NCI-H1048 (cell line): ENCODE measurements at places on chromosomes 16 and 17.

DNA sequence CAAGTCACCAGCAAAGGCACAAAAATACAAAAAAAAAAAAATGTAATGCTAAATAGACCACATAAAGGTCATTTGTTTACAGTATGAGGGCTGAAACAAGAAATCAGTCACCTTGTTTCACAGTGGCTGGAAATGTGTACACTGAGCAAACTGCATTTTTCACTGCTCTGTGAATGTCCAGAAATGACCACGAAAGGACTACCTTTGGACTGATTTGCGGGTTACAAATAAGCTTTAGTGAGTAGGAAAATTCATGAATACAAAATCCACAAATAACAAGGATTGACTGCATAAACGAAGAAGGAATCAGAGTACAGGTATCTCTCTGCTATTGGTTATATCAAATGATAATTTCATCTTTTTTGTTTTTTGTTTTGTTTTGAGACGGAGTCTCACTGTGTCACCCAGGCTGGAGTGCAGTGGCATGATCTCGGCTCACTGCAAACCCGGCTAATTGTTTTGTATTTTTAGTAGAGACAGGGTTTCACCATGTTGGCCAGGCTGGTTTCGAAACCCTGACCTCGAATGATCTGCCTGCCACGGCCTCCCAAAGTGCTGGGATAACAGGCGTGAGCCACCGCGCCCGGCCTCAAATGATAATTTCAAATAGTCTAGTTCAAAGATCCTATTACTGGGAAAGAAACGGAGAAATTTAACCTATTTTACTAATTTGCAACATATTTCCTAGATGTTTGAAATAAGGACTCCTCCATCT lies 30.5 kb downstream of the CYTH1 start:
- no peak for DNase-seq

DNA sequence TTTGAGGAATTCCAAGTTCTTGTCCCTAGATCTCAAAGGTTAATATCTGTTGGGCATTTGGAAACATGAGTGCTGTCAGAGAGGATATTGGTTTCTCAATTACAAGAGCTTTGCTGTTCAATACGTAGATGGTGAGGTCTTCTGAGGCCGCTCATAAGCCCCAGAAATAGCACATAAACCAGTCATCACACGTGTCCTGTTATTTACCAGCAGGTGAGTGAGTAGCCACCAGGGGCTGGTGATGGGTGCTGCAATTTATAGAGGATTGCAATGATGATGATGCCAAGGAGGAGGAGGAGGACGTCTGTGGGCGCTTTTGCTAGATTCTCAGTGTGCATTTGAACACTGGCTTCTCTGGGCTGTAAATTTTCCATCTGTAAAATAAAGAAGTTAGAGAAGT lies 89.0 kb downstream of the SALL1 start:
- DNase-seq = no peak

DNA sequence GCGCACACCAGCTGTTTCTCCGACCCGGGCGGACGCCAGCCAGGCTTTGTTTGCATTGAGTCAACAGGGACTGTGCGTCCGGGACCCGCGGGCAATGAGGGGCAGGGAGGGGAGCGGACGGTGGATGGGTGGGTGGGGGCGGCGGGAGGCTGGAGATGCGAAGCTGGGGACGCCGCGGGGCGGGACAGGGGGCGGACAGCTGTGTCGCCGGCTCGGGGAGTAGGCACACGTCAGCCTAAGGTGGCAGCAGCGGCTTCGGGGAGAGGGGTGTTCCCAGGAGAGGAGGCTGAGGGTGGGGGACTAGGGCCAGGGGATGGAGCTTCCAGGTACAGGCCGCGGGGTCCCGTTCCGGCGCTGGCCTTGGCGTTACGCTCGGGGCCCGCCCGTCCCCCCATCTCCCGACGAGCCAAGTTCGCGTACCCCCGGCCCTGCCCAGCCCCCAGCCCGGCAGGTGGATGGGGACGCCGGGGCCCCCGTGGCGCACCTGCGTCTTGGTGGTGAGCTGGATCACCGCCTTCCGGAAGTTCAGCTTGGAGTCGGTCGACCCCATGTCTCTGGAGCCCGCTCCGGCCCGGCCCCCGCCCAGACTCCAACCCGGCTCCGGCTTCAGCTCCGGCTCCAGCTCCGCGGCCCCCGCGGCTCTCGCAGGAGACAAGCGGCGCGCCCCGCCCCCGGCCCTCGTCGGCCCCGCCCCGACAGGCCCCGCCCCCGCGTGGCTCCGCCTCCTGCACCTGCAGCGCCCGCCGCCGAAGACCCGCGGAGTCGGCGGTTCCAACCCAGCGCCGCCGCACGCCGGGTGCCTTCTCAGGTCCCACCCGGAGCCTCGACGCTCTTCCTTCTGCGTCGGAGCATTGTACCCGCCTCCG lies at the start of gene HID1:
HID1 (minus strand) TSS at position 653 of the 866 bp plus-strand sequence; CDS start at position 550, 103 bp downstream.
- DNase-seq = peak; percentile 27

- no peak for DNase-seq
Observed at GRCh38 chr17:39147221-39148185, 3.9 kb downstream of the PLXDC1 start.

DNA sequence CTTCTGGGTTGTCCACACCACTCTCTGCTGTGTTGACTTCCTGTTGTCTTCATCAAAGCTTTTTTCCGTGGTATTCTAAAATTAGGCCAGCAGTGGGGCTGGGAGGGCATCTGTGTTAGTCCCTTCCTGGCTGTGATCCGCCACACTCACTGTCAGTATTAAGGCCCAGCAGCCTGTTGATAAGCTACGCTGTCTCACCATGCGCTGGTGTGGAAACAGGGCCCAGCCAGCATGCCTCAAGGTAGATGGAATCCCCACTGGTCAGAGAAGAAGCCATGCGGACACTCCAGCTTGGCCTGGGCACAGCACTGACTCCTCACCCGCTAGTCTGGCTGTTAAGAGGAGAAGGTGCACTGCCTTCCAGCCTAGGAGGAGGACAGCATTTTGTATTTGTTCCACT lies 11.4 kb downstream of the CDR2L start:
- no peak for DNase-seq

GRCh38 chr17:61299517-61300513 lies 99.8 kb upstream of the TBX2 start:
- no peak for DNase-seq

DNA sequence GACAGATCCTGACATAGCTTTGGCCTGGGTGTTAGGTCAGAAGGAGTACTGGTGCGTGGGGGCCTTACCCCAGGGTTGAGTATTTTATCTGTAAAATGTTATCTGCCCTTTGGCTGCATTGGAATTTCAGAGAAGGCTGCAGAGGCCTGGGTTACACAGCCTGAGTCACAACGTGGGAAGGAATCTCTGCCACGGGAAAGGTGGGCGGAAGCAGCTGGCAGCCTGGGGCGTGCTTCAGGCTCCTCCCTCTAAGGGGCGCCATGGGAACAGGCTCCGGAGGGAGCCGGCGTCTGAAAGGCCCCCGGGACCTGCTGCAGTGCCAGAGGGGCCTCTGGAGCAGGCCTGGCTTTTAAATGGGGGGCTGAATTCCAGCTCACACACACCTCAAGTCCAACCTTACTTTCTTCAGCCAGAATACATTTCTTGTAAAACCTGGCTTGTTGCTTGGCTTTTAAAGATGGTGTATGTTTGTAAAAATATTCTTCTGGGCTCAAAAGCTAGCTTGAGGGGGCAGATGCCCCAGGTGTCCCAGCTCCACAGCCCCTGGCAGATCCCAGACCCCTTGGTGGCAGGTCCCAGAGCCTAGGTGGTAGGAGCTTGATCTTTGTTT lies 142.2 kb downstream of the RAB11FIP4 start:
- no peak for DNase-seq

DNA sequence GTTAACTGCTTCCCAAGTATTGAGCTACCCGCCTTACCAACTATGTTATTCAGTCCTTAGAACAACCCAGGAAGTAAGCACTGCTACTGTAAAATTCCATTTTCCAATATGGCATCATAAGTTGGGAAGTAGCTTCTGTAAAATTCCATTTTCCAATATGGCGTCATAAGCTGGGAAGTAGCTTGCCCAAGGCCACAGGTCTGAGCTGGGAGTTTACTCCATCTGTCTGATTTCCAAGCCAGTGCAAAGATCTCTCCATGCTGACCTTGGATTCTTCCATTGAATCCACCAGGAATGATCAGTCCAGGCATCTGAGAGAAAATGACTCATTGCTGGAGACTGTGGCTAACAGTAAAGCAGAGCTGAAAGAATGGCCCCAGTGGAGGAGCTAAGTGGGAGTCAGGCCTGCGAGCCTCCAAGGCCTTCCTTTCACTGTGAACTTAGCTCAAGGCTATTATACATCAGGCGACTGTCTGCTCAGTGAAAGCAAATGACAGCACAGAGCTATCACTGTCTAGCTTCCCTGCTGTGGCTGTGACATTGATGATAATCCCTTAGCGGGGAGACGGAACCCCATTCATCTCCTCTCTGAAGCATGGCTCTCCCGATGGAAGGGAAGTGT lies 430.4 kb downstream of the HAPSTR1 start:
- DNase-seq = no peak

GRCh38 chr16:11211061-11211976 lies 44.7 kb downstream of the SOCS1 start:
- no peak for DNase-seq

DNA sequence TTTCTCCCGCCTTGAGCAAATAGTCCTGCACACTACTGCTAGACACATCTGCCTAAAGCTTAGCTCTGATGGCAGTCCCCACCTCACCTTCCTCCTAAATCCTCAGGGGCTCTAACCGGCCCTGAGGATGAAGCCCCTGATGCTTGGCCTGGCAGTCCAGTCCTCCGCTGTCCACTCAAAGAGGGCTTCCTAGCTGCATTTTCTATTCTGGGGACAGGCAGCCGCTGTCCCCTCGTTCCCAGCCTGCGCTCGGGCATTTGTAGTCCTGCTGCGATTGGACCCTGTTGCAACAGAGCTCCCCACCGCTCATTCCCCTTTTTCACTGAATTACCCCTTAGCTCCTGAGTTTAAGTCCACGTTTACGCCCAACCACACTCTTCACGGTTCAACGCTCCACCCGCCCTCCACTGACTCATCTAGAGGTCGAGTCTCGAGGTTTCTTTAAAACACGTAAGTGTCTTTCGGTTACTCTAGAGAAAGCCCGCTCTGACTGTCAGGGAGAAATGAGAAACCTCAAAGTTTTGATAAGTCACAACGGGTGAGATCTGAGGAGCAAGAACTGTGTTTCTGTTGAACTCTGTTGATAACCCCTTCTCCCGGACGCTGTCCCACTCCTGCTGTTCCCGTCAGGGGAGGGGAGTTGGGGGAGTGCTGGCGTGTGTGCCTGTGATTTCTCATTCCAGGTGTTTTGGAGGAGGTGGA lies 4.5 kb downstream of the CCR7 start:
- no peak for DNase-seq

GRCh38 chr16:72247821-72248253 lies 75.9 kb upstream of the PMFBP1 start:
- no peak for DNase-seq

DNA sequence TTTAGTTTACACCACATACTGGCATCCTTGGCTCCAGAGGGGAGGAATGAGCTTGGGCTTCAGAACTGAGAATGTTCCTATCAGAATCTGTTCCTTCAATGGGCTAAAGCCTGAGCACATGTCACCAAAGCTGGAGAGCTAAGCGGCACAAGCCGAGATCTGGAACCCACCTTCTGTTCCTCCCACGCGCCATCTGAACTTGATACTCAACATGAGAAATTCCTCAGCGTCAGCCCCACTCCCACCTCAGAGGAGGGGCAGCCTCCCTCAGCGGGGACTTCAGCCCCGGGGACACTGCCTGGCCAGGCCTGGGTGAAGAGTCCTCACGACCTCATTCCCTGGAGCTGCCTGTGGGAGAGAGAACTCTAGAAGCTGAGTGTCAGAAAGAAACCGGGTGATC lies 22.8 kb upstream of the SLC47A1 start:
- no peak for DNase-seq

GRCh38 chr17:39082482-39082881 lies 69.0 kb downstream of the PLXDC1 start:
- no peak for DNase-seq

DNA sequence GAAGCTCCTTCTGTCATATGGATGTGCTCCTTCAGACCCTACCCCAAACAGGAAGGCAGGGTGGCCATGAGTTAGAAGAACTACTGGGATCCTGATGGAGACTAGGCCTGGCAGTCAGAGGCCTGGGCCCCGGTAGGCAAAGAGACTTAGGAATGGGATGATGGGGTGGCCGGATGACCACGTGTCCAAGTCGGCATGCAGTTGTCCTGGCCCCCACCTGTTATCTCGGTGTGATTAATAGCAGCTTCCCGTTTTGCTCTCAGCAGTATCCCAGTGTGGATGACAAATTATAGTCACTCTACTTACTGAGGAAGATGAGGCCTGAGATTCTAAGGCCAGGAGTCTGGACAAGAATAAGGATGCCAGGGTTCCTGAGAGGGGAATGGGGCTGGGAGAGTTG lies 1.5 kb downstream of the TNFSF12 start:
- DNase-seq = no peak

DNA sequence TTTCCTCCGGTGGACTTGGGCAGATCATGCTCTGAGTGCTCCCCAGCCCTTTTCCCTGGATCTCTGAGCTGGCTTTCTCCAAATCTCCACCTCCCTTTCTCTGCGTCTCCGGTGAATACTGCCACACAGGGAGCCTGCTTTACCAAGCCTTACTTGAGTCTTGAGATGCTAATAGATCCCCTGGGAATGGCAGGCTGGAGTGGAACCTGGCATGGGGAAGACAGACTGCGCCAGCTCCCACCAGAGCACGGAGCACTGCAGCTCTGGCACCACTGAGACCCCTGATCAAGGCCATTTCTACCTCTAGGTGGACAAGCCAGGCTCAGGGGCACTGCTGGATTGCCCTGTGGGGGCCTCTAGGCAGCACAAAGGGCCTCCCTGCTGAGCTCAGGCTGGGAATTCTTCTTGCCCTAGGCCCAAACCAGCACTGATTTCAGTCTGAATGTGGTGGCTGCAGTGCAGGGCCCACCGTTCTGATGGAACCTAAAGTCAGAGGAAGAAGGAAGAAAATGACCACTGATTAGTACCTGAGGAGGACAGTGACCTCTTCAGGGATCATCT lies 74.3 kb upstream of the CRHR1 start:
- no peak for DNase-seq

DNA sequence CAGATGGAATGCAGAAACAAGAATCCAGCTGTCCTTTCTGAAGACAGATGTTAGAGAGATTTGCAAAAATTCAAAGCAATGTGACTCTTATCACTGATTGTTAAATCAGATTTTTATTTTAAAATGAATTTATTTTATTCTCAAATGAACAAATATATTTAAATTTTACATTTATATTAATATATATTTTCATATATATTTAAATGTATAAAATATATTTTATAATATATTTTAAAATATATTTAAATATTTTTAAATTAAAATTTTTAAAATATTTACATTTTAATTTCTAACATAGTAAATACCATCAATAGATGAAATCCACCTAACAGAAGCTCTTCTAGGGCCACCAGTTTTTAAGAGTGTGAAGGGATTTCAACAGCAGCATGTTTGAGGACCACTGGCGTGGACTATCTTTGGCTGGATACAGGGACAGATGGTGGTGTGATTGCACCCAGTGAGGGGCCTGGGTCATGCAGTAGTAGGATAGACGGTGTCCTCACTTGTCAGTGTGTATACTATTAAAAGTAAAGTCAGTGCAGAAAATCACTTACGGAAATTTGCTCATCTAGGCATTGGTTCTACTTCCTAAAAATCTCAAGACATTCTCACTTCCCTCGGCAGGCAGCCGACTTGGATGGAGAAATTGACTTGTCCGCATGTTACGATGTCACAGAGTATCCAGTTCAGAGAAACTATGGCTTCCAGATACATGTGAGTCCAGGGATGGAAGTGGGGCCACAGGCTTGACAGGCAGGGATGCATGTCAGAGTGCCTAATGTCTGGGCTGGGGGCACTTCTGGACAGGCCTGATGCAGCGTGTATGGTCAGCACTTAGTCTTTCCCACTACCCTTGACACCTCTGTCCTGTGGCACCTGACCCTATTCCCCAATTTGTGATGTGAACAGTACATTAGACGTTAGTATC lies 56.3 kb downstream of the PLD6 start:
- DNase-seq = no peak

- DNase-seq = no peak
Observed at GRCh38 chr17:7853691-7854038, 1.2 kb upstream of the TMEM88 start.
